SJCRH30 (cell line): ENCODE measurements at places on chromosomes 2 and 18.

GRCh38 chr2:42008241-42008921 lies 39.4 kb upstream of the PKDCC start:
- peaks cover 22% of the 10 kb centered on the region for H3K4me1 ChIP-seq
- H3K4me3 ChIP-seq: no peak overlapping the region
- DNase-seq: no peak
- H3K27ac ChIP-seq: no peak overlapping the region

- H3K36me3 ChIP-seq: no peaks in the 10 kb centered on the region
- no peaks in the 10 kb centered on the region for H3K27me3 ChIP-seq
- peaks cover 33% of the 10 kb centered on the region for H3K4me1 ChIP-seq
- no peak overlapping the region for H3K27ac ChIP-seq
- peak; percentile 44 for DNase-seq
Observed at GRCh38 chr2:176589825-176590440, 320.7 kb downstream of the MTX2 start.

- H3K27me3 ChIP-seq: no peaks in the 10 kb centered on the region
- no peak for DNase-seq
- no peak overlapping the region for H3K4me3 ChIP-seq
- no peak overlapping the region for H3K27ac ChIP-seq
- peaks cover 27% of the 10 kb centered on the region for H3K4me1 ChIP-seq
Observed at GRCh38 chr2:42171396-42171980, 2.3 kb downstream of the EML4 start.

GRCh38 chr2:239412905-239413603 lies 12.2 kb upstream of the HDAC4 start:
- no peak for DNase-seq
- H3K4me3 ChIP-seq: no peak overlapping the region
- no peaks in the 10 kb centered on the region for H3K4me1 ChIP-seq
- H3K27me3 ChIP-seq: no peaks in the 10 kb centered on the region
- H3K36me3 ChIP-seq: no peaks in the 10 kb centered on the region

GRCh38 chr2:124755386-124755785 lies 730.3 kb downstream of the CNTNAP5 start:
- H3K4me1 ChIP-seq: no peaks in the 10 kb centered on the region
- H3K27ac ChIP-seq: no peak overlapping the region
- no peaks in the 10 kb centered on the region for H3K27me3 ChIP-seq
- no peaks in the 10 kb centered on the region for H3K36me3 ChIP-seq
- no peak for DNase-seq
- H3K4me3 ChIP-seq: no peak overlapping the region

- H3K27me3 ChIP-seq: no peaks in the 10 kb centered on the region
- no peak overlapping the region for H3K4me3 ChIP-seq
- no peak overlapping the region for H3K27ac ChIP-seq
- no peaks in the 10 kb centered on the region for H3K36me3 ChIP-seq
Observed at GRCh38 chr2:214367171-214367570, 43.7 kb upstream of the VWC2L start.

DNA sequence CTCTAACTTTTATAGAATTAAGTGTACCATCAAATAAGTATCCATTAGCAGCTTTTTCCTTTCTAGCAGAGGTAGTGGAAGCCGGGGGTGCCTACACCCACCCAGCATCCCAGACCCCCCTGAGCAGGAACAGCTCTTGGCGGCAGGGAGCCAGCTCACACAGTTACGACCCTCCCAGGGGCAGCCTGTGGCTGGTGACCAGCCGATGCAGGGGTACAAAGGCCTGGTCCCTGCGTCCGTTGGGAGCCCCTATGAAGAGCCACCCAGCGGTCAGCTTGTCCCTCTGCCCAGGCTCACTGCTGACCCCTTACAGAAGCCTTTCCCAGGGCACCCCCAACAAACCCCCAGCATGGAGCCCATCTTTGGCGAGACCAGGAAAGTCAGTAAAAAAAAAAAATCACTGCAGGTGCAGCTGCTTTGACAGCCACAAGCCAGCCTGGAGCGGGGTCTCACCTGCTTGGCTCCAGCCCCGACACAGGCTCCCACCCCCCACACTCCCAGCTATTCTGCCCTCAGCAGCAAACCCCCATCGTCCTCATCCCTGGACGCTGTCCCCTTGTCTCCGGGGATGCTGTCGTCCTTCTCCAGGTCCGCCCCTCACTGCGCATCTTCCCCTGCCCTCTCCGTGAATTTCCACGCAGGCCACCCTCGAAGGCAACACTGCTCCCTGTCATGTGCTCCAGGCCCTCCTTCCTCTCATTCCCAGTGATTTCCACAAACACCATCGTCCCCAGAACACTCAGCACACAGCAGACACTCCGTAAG lies 43.1 kb downstream of the GPC1 start:
- no peaks in the 10 kb centered on the region for H3K4me1 ChIP-seq
- no peak for DNase-seq
- no peaks in the 10 kb centered on the region for H3K27me3 ChIP-seq
- H3K4me3 ChIP-seq: no peak overlapping the region
- H3K27ac ChIP-seq: no peak overlapping the region
- H3K36me3 ChIP-seq: no peaks in the 10 kb centered on the region

- H3K36me3 ChIP-seq: no peaks in the 10 kb centered on the region
- H3K27me3 ChIP-seq: no peaks in the 10 kb centered on the region
- DNase-seq: no peak
- no peak overlapping the region for H3K27ac ChIP-seq
- no peak overlapping the region for H3K4me3 ChIP-seq
Observed at GRCh38 chr18:76838182-76838581, 15.8 kb downstream of the ZNF236 start.

DNA sequence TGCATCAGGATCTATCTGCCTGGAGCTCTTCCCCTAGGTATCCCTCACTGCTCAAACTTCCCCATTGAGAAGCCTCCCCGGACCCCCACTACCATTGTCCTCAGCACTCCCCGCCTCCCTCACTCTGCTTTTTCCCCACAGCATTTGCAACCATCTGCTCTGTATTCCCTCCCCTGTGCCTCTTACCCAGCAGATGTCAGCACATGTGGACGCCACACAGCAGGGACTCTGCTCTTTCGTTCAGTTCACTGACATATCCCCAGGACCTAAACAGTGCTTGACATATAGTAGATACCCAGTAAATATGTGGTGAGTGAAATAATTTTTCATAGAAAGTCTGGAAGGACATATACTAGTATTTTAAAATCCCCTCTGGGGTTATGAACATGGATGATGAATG lies 101.1 kb downstream of the TMEM247 start:
- peaks cover 7% of the 10 kb centered on the region for H3K4me1 ChIP-seq
- peaks cover 54% of the 10 kb centered on the region for H3K36me3 ChIP-seq
- H3K4me3 ChIP-seq: no peak overlapping the region
- no peak for DNase-seq
- no peaks in the 10 kb centered on the region for H3K27me3 ChIP-seq

GRCh38 chr18:7856733-7857132 lies 289.6 kb downstream of the PTPRM start:
- H3K4me3 ChIP-seq: no peak overlapping the region
- no peak for DNase-seq
- H3K36me3 ChIP-seq: no peaks in the 10 kb centered on the region
- H3K4me1 ChIP-seq: no peaks in the 10 kb centered on the region

DNA sequence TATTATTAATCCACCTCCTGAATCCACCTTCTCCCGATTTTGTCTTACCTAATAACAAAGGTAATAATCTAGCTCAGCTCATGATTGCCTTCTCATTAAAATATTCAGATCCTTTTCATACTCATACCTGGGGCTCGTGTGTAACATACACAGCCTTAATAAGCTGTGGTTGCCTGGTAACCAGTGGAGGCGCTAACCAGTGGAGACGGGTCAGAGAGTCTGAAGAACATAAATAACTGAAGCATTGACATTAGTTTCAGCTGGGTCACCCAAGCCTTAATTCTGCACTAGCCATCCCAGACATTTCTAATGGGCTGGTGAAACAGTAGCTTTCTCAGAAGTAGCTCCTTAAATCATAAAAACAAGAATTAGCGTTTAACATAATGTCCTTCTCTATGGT lies 14.8 kb upstream of the DTNA start:
- H3K36me3 ChIP-seq: no peaks in the 10 kb centered on the region
- H3K27ac ChIP-seq: no peak overlapping the region
- no peaks in the 10 kb centered on the region for H3K27me3 ChIP-seq
- H3K4me3 ChIP-seq: no peak overlapping the region
- no peak for DNase-seq

DNA sequence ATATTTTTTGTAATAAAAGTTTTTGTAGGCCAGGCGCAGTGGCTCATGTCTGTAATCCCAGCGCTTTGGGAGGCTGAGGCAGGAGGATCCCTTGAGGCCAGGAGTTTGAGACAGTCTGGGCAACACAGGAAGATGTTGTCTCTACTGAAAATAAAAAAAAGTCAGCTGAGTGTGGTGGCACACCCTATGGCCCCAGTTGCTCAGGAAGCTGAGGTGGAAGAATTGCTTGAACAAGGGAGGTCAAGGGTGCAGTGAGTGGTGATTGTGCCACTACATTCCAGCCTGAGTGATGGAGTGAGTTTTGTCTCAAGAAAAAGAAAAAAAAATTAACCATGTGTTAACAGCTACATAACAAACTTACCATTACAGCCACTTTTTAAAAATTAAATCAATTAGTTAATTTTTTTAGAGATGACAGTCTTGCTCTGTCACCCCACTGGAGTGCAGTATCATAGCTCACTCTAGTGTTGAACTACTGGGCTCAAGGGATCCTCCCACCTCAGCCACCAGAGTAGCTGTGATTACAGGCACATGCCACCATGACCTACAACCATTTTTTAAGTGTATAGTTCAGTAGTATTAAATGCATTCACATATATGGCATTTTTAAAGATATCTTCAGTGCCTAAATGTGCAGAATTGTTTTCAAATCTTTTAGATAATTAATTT lies 67.2 kb upstream of the ACYP2 start:
- H3K27me3 ChIP-seq: no peaks in the 10 kb centered on the region
- no peak overlapping the region for H3K27ac ChIP-seq
- H3K4me1 ChIP-seq: peaks cover 14% of the 10 kb centered on the region
- H3K36me3 ChIP-seq: no peaks in the 10 kb centered on the region

DNA sequence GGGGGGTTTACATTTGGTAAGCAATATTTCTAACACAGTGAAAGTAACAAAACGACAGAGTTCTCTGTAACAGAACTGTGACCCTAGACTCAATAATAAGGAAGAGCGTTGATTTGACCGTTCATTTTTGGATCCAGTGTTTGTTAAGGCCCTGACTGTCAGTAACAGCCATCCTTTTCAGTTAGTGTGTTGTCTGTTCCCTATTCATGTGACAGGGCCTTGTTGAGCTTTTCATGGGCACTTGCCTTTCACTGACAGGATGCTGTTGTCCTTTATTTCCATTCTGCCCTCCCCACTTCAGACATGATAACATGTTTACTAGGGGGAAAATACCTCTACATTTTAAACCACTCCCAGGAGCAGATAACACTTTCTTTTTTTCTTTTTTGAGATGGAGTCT lies 45.8 kb downstream of the MAP4K4 start:
- no peak overlapping the region for H3K4me3 ChIP-seq
- H3K4me1 ChIP-seq: no peaks in the 10 kb centered on the region
- H3K27ac ChIP-seq: no peak overlapping the region

GRCh38 chr2:192151853-192152252 lies 42.9 kb downstream of the TMEFF2 start:
- H3K36me3 ChIP-seq: no peaks in the 10 kb centered on the region
- peak overlapping the region; percentile 30 for H3K27ac ChIP-seq
- no peak overlapping the region for H3K4me3 ChIP-seq
- H3K27me3 ChIP-seq: no peaks in the 10 kb centered on the region
- H3K4me1 ChIP-seq: peaks cover 73% of the 10 kb centered on the region
- DNase-seq: peak; percentile 100

GRCh38 chr18:75433098-75433497 lies 5.6 kb upstream of the SMIM21 start:
- no peak overlapping the region for H3K4me3 ChIP-seq
- H3K27ac ChIP-seq: no peak overlapping the region
- no peaks in the 10 kb centered on the region for H3K36me3 ChIP-seq

- no peaks in the 10 kb centered on the region for H3K4me1 ChIP-seq
- peak overlapping the region; percentile 74 for H3K27ac ChIP-seq
- peak overlapping the region; percentile 84 for H3K4me3 ChIP-seq
- H3K27me3 ChIP-seq: no peaks in the 10 kb centered on the region
- no peak for DNase-seq
- H3K36me3 ChIP-seq: no peaks in the 10 kb centered on the region
Observed at GRCh38 chr18:79069717-79070151, 540 bp downstream of the ATP9B start.

DNA sequence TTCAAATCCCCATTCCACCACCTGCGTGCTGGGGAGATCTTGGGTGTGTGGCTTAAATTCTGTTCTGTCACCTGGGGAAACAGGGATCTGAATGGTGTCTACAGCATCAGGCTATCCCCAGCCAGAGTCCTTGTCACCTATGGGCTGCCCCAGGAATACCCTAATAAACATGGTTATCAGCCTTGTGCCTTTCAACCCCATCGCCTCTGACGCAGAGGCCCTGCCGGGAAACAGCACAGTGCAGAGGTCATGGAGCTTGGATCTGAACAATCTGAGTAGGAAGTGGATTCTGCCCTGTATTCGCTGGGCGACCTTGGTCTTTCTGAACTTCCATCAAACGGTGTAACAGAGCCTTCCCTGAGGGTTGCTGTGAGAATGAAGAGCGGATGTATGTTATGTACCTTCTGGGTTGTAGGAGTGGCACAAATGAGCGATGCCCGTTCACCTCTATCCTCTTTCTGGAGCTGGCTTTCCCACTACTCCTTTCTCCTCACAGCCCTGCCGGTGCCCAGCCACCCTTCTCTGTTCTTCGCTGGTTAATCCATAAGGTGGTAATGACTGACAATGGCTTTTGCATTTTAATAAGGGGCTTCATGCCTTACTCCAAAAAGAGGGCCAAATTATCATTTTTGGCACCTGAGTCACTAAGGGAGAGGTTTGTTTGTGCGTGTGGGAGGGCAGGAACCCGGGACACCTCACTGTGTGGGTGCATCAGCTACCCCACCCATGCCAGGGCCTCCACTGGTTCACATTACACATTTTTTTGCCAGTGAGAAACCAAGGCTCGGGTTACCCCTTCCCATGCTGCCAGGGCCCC lies 256.5 kb downstream of the MYCN start:
- no peaks in the 10 kb centered on the region for H3K36me3 ChIP-seq
- no peaks in the 10 kb centered on the region for H3K27me3 ChIP-seq
- H3K4me3 ChIP-seq: no peak overlapping the region
- H3K4me1 ChIP-seq: peaks cover 20% of the 10 kb centered on the region
- peak overlapping the region; percentile 58 for H3K27ac ChIP-seq
- no peak for DNase-seq

GRCh38 chr2:239092571-239093294 lies 244.8 kb downstream of the TWIST2 start:
- H3K27ac ChIP-seq: no peak overlapping the region
- no peak overlapping the region for H3K4me3 ChIP-seq
- H3K36me3 ChIP-seq: no peaks in the 10 kb centered on the region
- no peaks in the 10 kb centered on the region for H3K4me1 ChIP-seq
- H3K27me3 ChIP-seq: no peaks in the 10 kb centered on the region
